SIG-M5 (cell line): ENCODE measurements at places on chromosomes 16 and 17.

DNA sequence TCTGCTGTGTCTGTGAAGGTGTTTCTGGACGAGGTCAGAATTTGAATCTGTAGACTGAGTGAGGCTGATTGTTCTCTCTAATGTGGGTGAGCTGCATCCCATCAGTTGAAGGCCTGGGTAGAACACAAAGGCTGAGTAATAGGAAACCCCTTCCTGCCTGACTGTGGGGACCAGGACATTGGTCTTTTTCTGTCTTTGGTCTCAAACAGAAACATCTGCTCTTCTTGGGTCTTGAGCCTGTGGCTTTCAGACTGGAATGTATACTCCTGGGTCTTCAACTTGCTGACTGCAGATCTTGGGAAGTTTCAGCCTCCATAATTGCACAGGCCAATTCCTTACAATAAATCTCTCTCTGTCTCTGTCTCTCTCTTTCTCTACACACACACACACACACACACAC, 19.6 kb upstream of the LRRC75A start:
- DNase-seq = no peak

GRCh38 chr17:9977180-9977575, 72.1 kb upstream of the RCVRN start:
- no peak for DNase-seq

DNA sequence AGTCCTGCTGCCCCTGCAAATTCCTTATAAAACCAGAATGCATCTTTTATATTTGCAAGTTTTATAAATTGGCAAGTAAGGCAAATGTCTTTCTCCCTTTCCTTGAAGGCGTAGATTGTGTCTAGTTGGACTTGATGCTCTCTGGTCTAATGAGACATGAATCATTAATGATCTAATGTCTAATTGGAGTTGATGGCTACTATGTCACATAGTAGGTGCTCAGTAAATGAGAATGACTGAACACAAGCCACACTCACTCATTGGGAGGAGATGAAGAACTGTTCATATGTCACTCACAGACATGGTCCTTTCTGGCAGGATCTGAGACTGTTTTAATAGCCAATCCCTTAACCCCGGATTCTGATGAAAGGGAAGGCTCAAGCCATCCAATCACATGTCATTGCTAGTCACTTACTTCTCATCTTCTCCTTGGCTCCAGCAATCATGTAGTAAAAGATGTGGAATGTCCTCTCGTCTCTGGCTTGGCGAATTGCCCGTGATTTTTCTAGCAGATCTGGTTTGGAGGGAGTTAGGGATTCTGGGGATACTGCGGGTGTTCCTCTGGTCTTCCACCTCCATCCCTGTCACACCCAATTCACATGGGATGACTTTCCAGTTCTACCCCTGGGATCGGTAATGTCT, 81.0 kb downstream of the MYH11 start:
- DNase-seq = no peak

GRCh38 chr17:68248199-68248825, 469 bp downstream of the AMZ2 start:
- DNase-seq = no peak

DNA sequence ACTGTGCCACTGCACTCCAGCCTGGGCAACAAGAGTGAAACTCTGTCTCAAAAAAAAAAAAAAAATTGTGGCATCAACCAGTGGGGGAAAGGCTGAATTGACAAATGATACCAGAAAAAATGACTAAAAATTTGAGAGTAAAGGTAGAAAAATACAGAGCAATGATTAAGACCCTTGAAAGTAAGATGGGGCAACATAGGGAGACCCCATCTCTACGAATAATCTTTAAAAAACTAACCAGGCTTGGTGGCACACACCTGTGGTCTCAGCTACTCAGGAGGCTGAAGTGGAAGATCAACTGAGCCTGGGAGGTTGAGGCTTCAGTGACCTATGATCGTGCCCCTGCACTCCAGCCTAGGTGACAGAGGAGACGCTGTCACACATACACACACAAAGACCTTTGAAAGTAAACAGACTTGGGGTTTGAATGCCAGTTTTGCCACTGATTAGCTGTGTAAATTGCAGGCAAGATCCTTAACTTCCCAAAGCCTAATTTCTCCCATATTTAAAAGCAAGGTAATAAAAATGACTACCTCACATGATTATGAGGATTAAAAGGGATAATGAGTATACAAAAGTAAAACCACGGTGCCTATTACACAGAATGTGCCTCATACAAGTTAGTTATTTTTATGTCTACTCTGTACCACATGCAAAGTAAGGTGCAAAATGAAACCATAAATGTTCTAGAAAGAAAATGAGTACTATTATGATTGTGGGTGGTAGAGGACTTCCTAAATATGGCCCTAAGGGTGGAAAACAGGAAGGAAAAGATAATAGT, 21.7 kb upstream of the PAFAH1B1 start:
- DNase-seq = no peak

DNA sequence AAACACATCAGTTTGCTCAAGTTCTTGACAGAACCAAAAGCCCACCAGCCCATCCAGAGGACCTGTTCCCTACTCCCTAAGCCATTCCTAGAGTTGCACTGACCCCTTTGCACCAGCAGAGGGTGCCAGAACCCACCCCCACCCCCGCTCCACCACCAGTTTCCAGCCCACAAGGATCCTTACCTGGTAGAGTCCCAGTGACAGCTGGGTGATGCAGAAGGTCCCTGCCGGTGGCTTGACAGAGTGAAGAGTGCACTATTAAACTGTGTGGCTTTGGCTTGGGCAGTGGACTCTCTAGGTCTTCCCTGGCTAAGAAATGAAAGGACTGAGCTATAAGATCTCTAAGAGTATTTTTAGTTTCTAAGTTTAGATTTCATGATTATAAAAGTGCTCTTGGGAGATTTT, 73.3 kb upstream of the MTMR4 start:
- no peak for DNase-seq

GRCh38 chr16:47507701-47508100, 46.6 kb downstream of the PHKB start:
- DNase-seq = no peak

DNA sequence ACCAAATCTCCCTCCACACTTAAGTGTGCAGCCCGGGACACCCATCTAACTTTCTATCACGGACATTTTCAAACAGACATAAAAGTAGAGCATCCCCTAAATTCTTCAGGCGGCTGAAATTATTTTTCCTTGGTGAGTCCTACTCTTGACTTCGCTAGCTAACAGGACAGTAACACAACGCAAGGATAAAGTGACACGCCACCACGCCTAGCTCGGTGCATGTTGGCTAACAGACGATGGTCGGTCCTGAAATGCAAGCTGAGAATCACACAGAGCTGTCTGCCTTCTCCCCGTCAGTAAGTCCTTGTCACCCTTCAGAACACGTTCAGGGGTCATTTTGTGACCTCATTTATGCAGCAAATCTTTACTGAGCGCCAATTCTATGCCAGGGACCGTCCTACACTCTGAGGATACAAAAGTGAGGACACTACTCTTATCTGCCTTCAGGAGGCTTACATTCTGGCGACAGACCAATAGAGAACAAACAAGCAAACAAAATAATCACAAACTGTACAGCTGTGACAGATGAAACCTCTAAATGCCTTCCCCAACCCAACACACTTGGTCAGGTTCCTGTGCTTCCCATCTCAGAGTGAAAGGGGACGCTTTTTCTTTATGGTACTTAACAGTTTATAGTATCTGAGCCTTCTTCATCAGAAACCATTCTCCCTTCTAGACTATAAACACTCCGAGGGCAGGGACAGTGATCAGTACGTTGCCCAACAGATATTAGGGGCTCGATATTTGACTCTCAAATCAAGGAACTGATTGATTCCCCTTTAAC, 1.3 kb downstream of the NTAN1 start:
- no peak for DNase-seq

- DNase-seq = no peak
These were observed 30.9 kb upstream of the CDC42EP4 start for GRCh38 chr17:73342541-73343167.

GRCh38 chr16:22220069-22220440, 14.0 kb downstream of the EEF2K start:
- DNase-seq = no peak
